ENCODE measurements at places on chromosomes 1 and 21.
A peak's percentile ranks its signal among the peaks of the same experiment; 100 is the strongest.

DNA sequence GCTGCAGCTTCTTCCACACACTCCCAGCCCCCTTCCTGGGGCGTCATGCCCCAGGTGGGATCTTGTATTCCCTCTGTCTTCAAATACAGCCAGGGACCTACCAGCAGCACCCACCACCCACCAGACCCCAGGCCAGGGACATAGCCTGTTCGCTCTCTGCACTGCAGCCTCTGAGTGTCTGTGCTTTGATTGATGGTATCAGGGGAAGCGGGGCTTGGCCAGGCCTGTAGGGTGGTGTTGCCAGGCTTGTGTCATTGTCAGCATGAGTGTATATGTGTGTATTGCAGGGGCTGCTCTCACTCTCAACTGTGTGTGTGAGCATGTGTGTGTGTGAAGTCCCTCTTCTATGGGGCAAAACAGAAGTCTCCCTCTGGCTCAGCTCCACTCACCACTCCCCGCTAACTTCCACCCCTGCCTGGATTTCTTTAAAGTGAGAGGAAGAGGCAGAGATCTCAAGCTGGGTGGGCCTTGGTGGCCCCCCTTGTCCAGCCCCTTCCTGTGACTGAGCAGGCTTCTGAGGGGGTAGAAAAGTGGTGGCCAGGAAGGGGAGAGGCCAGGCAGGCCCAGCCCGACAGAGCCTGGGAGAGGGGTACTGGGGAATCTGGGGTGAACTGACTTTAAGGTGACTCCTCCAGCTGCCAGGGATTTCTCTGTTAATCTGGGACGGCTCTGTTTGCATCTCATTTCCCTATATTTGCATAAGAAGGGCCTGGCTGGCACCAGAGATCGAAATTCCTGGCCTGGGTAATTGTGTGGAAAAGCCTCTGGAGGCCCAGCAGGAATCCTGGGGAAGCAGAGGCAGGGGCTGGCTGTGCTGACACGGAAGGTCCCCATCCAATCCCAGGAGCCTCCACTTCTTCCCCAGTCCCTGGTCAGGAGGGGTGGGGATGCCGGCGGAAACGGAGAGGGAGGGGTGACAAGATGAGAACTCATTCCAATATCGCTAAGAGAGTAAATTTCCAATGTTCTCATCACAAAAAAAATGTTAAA is 18.6 kb upstream of the ADGRB2 start:
- DNase-seq = peak; percentile 87

DNA sequence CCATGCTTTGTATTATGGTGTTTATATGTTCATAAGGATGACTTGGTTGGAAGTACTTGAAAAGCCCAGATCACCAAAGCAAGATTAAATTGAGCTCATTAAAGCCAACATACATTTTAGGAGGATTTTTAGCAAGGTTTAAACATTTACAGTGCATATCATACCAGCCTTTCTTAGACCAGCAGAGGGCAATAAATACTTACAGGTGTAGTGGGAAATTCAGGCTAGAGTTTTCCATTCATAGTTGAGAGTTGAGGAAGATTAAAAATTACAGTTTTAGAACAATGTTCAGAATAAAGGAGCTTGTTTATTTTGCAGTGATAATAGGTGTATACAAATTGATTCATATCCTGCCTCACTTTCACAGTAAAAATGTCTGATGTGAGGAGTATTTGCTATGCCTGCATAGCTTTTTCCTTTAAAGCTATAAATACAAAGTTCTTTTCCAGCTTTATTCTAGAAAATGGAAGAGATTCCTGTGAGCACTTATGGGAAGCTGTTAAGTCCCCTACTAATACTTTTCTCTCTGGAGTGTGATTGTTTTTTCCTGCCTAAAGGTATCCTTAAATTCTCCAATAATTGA is 35.3 kb downstream of the DTL start:
- DNase-seq = no peak

- no peak for DNase-seq
These were observed 37.3 kb downstream of the NENF start for GRCh38 chr1:212470059-212470458.

GRCh38 chr1:28886731-28887418 is 27.5 kb upstream of the EPB41 start:
- peak; percentile 68 for DNase-seq

- DNase-seq = no peak
These were observed 57.7 kb downstream of the ATG4C start for GRCh38 chr1:62841587-62842169.

- no peak for DNase-seq
These were observed 17.5 kb downstream of the LRRIQ3 start for GRCh38 chr1:74180490-74180889.

- no peak for DNase-seq
These were observed 3.7 kb downstream of the DMRTB1 start for GRCh38 chr1:53462769-53463501.

GRCh38 chr1:185017338-185017737 is 28.0 kb upstream of the RNF2 start:
- DNase-seq = no peak

GRCh38 chr1:31614414-31615005 is 3.0 kb upstream of the HCRTR1 start:
- DNase-seq = no peak

DNA sequence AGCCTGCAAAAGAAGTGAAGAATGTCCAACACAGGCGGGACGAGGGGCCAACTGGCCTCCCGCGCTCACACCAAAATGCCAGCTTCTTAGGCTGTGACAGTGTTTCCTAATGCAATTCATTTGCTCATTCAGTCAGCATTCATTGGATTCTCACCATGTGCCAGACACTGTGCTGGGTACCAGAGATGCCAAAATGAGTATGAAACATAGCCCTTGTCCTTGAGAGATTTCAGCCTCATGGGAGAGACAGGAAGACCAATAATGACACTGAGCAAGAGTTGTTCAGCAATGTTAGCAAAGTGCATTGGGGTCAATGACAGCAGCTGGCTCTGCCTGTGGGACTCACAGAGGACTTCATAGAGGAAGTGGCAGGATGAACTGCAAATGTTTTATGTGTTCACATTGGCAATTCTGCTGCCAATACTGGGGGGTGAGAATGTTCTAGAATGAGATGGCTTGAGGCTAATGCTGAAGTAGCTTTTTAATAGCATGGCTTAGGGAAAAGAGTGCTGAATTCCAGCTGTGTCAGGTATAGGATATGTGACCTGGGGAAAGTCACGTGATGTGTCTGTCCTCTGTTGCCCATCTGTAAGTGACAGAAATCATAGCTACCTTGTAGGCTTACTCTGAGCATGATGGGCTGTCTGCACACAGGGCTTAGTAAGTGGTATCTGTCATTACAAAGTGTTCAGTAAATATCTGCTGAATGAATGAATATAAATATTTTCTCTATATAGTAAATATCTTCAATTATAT is 58.3 kb upstream of the KIF26B start:
- no peak for DNase-seq

GRCh38 chr1:67683316-67683715 is 1.7 kb upstream of the GADD45A start:
- DNase-seq = no peak

- DNase-seq = no peak
These were observed 2.6 kb upstream of the TMCO4 start for GRCh38 chr1:19802269-19802668.

DNA sequence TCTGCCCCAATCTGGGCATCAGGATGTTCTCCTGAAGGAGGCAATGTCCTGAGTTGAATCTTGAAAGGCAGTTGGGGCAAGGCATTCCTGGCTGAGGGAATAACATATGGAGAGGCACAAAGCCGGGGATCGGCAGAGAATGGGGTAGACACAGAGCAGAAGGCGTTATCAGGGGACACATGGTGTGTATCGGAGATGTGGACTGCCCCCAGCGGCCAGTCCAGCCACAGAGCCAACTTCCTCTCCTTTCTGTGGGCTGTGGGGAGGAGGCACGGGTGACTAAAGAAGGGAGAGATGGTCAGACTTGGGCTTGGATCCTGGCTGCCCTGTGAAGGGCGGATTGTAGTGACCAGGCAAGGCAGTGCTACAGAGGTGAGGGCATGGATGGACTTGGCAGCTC is 32.1 kb downstream of the FOXD2 start:
- no peak for DNase-seq

DNA sequence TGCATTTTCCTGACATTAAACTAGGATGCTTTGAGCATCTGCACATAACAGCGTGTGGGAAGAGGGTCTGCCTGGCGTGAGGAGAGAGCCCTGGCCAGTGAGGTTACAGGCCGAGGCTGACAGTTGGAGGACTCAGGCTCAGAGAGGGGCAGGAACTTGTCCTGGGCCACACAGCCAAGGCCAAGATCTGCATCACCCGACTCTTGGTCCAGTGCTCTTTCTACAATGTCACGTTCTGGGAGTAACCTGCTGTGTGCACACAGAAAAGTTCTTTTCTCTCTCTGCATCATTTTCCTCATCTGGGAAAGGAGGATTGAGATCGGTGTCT is 42.8 kb upstream of the RUNX3 start:
- DNase-seq = no peak

GRCh38 chr1:83632906-83633305 is 366.0 kb downstream of the TTLL7 start:
- DNase-seq = no peak

- DNase-seq = no peak
These were observed 17.0 kb upstream of the SLC5A9 start for GRCh38 chr1:48205522-48205921.

DNA sequence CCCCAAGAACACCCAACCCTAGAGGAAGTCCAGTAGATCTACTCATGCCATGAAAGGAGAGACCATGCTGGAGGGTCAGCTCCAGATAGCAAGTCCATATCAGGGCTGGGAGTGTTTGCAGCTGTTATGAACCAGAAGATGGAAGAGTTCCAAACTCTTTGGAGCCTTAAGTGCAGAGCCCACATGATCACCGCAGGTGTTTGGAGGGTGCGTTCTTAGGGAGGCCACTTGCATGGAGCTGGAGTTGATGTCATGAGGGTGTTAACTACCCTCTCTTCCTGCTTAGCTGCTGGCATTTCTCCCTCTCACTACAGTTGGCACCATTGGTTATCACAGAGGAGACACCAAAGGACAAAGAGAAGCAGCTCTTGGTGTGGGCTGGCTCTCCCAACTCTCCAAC is 616.9 kb downstream of the AJAP1 start:
- no peak for DNase-seq

DNA sequence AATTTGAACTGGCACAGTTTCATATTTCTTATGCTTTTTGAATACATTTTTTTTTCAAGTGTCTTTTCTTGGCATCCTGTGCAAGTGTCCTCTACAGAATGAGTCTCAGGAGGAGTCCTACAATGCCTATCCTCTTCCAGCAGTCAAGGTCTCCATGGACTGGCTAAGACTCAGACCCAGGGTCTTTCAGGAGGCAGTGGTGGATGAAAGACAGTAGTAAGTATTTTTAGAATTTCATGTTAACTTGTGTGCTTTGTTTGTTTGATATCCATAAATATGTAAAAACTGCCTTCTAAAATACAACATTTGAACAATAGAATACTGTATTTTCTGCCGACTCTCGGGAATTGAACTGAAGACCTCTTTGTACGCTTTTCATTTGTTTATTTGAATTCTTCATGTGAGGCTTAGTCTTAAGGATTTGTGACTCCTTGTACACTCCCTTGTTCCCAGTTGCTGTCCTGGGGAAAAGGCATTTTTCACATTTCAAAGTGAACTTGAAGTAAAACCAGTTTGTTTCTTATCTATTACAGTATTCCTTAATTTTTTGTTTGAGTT is 56.6 kb downstream of the NCF2 start:
- DNase-seq = peak; percentile 40

DNA sequence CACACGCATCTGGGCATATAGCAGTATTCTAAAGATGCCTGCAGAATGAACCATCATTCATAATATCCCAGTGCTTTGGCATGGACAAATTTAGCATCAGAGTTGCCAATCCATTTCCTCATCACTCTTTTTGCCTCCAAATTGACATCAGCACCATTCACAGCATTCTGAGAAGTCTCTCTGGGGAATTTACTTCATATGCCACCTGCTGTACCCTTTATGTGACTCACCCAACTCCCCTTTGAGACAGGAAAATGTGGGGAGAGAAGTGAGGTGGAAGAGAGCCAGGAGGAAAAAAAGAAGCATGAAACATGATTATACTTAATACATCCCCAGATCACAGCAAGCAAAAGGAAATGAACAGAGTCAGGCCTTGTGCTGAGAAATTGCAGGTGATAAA is 37.4 kb downstream of the RAB3B start:
- DNase-seq = no peak

DNA sequence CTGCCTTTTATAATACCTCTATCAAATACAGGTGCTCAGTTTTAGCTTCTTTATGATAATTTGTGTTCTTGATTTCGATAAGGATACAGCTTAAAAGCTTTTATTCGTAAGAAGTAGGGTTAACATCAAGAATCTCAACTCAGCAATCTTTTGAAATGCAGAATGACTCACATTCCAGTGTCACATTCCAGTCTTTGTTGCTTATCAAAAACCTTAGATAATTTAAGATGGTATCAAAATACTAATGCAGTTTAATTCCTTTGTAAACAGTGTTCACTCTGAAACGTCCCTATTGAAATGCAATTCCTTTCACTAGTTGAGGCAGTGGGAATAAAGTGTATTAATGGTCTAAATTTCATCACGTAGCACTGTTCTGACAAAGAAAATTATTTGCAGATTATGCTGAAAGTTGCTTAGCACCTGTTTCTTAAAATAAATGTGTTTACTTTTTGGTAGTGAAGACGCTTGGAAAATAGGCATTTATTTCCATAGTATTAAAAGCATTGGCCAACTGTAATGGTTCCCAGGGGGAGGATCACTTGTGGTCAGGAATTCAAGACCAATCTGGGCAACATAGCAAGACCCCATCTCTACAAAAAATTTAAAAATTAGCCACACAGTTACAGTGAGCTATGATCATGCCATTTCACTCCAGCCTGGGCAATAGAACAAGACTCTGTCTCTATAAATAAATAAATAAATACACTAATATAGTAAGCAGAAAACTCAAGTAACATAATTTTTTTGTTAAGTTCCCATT is 10.1 kb upstream of the CNN3 start:
- DNase-seq = no peak

DNA sequence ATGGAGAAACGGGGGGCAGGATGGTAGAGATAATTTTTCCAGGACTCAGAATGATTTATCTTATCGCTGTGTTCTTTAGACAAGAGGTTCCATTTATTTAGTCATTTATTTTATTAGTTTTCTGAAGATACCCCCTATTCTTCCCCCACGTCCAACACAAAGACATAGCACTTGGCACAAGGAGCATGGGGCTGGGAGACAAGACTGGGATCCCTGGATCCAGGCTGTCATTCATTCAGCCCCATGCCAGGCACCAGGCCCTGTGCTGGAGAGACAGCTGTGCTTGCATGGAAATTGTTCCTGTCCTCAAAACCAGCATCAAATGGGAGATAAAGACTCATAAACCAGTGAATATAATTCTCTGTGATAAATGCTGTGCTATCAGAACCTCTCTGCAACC is 27.1 kb upstream of the PLXNA2 start:
- DNase-seq = no peak

- no peak for DNase-seq
These were observed 18.7 kb downstream of the C21orf58 start for GRCh38 chr21:46304955-46305354.

GRCh38 chr1:116740296-116740695 is 13.9 kb upstream of the CD2 start:
- DNase-seq = no peak

GRCh38 chr1:196558411-196558810 is 49.8 kb downstream of the KCNT2 start:
- no peak for DNase-seq
